ENCODE measurements at places on chromosomes 11 and 22. TPM values are rescaled to one million over a fixed set of nuclear protein-coding genes. Genes with fewer than 3 reads are reported as not detected.

The DCDC1 gene
- 0.25 TPM for polyA plus RNA-seq

The LRRC55 gene
- polyA plus RNA-seq: 0.95 TPM

The SLC37A2 gene
- polyA plus RNA-seq: 3.3 TPM

The OR4D5 gene
- polyA plus RNA-seq: not detected

The ACCS gene
- polyA plus RNA-seq: 21.0 TPM

The TEX12 gene
- polyA plus RNA-seq: 0.23 TPM

The CHRDL2 gene
- 1.6 TPM for polyA plus RNA-seq

The USH1C gene
- not detected for polyA plus RNA-seq

The CASP12 gene
- not detected for polyA plus RNA-seq

The VSTM5 gene
- 0.20 TPM for polyA plus RNA-seq

The TCIRG1 gene
- polyA plus RNA-seq: 35.2 TPM

The PGA4 gene
- 4.4 TPM for polyA plus RNA-seq

The TRIM49 gene
- polyA plus RNA-seq: not detected

The NCAPD3 gene
- 17.0 TPM for polyA plus RNA-seq

The MAJIN gene
- polyA plus RNA-seq: not detected

The KCNE3 gene
- polyA plus RNA-seq: 2.1 TPM

The TRIOBP gene
- polyA plus RNA-seq: 55.4 TPM

The FOLR2 gene
- polyA plus RNA-seq: 18.2 TPM

The SLC22A12 gene
- not detected for polyA plus RNA-seq

The HORMAD2 gene
- polyA plus RNA-seq: not detected

The WT1 gene
- not detected for polyA plus RNA-seq

The SGSM1 gene
- 0.17 TPM for polyA plus RNA-seq

The OR52N4 gene
- polyA plus RNA-seq: 0.23 TPM

The KCNK4 gene
- not detected for polyA plus RNA-seq

The YPEL4 gene
- polyA plus RNA-seq: 1.3 TPM

The TRIM6 gene
- 1.2 TPM for polyA plus RNA-seq

The SYT8 gene
- 0.76 TPM for polyA plus RNA-seq

The VWCE gene
- 8.8 TPM for polyA plus RNA-seq

The IFITM10 gene
- 0.19 TPM for polyA plus RNA-seq

The SAA4 gene
- not detected for polyA plus RNA-seq

The GUCY1A2 gene
- 5.4 TPM for polyA plus RNA-seq

The ZNF214 gene
- polyA plus RNA-seq: 1.9 TPM

The CYB5R3 gene
- 158 TPM for polyA plus RNA-seq

The UBASH3B gene
- polyA plus RNA-seq: 3.8 TPM

The SLN gene
- polyA plus RNA-seq: 2,162 TPM

The FRMD8 gene
- polyA plus RNA-seq: 10.0 TPM

The ART1 gene
- 6.3 TPM for polyA plus RNA-seq

The AP2A2 gene
- 49.9 TPM for polyA plus RNA-seq

The RAB39A gene
- polyA plus RNA-seq: 0.44 TPM

The CSTF3 gene
- polyA plus RNA-seq: 44.4 TPM

The MS4A7 gene
- 8.0 TPM for polyA plus RNA-seq

The LTO1 gene
- polyA plus RNA-seq: 16.9 TPM

The CALCA gene
- not detected for polyA plus RNA-seq

The ACR gene
- polyA plus RNA-seq: 0.19 TPM

The SLC22A8 gene
- not detected for polyA plus RNA-seq

The LRFN4 gene
- 31.5 TPM for polyA plus RNA-seq

Measured in muscle of leg (tissue), 16 donors.